ENCODE measurements at places on chromosomes 2 and 18.

- DNase-seq = no peak
Measured at GRCh38 chr2:72917877-72918553, 696 bp downstream of the EMX1 start.

GRCh38 chr2:44981714-44982108 lies 27.5 kb downstream of the SIX2 start:
- peak; percentile 76 for DNase-seq

GRCh38 chr2:55061523-55062344 lies 11.5 kb upstream of the RTN4 start:
- DNase-seq = no peak

- DNase-seq = no peak
Measured at GRCh38 chr2:192578780-192579179, 384.0 kb upstream of the TMEFF2 start.

- DNase-seq = peak; percentile 15
Measured at GRCh38 chr18:6561862-6562291, 147.2 kb upstream of the L3MBTL4 start.

DNA sequence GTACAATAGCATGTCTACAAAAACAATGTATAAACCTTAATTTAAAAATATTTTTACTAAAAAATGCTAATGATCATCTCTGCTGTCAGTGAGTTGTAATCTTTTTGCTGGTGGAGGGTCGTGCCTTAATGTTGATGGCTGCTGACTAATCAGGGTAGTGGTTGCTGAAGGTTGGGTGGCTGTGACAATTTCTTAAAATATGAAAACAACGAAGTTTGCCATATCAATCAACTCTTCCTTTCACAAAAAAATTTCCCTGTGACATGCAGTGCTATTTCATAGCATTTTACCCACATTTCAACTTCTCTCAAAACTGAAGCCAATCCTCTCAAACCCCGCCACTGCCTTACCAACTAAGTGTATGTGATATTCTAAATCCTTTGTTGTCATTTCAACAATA lies 112.4 kb downstream of the OLA1 start:
- no peak for DNase-seq

- DNase-seq = no peak
Measured at GRCh38 chr18:70289351-70290312, 787 bp downstream of the SOCS6 start.

GRCh38 chr2:188449561-188449960 lies 157.9 kb downstream of the GULP1 start:
- DNase-seq = peak; percentile 19

- DNase-seq = peak; percentile 10
Measured at GRCh38 chr18:56390626-56391025, 247.8 kb downstream of the TXNL1 start.

DNA sequence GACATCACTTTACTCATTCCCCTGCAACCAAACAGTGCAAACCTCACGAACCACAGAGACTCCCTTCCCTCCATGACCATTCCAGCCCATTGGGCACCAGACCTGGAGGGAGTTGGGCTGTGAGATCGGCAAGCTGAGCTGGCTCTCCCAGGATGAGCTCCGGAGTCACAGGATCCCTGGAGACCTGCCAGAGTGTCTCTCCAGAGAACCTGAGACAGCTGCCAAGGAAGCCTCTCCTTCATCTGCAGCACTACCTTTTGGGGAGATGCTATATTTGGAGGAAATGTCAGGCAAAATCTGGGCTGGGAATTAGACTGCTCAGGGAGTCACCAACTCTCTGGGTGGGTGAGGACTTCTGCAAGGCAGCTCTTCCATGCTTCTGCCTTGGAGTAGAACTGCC lies 417.4 kb downstream of the TNS1 start:
- no peak for DNase-seq

GRCh38 chr2:30678410-30679137 lies 128.7 kb downstream of the CAPN13 start:
- no peak for DNase-seq

All from skin of body (tissue), 3 donors.